ENCODE measurements at places on chromosomes 11 and 22.
A peak's percentile ranks its signal among the peaks of the same experiment; 100 is the strongest.

DNA sequence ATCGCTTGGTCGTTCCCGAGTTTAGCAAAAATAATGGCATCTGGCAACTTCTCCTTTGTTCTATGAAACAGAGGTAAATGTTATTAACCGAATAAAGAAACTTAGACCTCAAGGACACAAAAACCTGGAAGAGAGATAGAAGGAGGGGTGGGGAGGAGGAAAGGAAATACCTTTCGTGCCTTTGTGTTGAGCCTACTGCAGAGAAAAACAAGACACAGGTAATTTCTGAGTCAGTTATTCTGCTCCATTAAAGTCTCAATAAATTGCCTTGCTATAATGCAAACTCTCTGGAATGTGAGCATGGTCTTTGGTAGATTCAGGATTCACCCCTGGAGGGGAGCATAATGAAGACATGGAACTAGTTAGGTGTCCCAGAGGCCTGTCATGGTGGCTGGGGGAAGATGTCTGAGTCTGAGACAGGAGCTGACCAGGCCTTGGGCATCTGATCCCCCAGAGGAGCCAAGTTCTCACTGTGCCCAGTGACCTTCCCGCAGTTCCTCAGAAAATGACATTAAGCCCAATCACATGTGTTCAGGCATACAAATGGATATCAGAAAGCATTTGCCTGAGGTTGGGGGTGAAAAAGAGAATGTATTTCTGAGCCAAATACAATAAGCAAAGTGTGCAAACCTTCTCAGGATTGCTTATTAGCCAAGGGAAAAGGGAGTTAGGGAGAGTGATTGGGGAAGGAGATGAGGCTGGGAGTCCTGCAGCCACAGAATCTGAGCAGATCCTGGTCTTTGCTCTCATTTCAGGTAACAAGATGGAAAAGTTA is 72.6 kb upstream of the CADM1 start:
- no peak for DNase-seq
- no peaks in the 10 kb centered on the region for H3K36me3 ChIP-seq
- no peaks in the 10 kb centered on the region for H3K27me3 ChIP-seq
- H3K27ac ChIP-seq = no peak overlapping the region

GRCh38 chr11:120346233-120346632 is 10.0 kb downstream of the ARHGEF12 start:
- peaks cover 10% of the 10 kb centered on the region for H3K4me1 ChIP-seq
- no peaks in the 10 kb centered on the region for H3K36me3 ChIP-seq
- no peak overlapping the region for H3K4me3 ChIP-seq
- DNase-seq = no peak
- no peaks in the 10 kb centered on the region for H3K27me3 ChIP-seq
- H3K27ac ChIP-seq = no peak overlapping the region

DNA sequence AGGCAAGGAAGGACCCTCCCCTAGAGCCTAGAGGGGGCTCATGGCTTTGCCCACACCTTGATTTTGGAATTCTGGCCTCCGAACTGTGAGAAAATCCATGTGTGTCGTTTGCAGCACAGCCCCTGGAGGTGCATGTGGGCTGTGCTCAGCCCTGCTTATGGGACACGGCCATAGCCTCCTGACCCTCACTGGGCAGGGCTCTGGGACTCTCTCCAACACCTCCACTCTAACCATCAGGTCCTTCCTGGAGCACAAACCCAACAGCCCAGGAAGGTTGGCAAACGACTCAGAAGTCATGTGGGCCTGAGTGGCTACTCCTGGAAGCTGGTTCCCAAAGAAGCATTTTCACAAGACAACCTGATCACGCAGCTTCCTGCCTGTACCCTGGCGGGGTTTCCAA is 144.1 kb downstream of the CTTN start:
- H3K4me3 ChIP-seq = no peak overlapping the region
- no peaks in the 10 kb centered on the region for H3K27me3 ChIP-seq
- no peaks in the 10 kb centered on the region for H3K4me1 ChIP-seq
- DNase-seq = no peak

DNA sequence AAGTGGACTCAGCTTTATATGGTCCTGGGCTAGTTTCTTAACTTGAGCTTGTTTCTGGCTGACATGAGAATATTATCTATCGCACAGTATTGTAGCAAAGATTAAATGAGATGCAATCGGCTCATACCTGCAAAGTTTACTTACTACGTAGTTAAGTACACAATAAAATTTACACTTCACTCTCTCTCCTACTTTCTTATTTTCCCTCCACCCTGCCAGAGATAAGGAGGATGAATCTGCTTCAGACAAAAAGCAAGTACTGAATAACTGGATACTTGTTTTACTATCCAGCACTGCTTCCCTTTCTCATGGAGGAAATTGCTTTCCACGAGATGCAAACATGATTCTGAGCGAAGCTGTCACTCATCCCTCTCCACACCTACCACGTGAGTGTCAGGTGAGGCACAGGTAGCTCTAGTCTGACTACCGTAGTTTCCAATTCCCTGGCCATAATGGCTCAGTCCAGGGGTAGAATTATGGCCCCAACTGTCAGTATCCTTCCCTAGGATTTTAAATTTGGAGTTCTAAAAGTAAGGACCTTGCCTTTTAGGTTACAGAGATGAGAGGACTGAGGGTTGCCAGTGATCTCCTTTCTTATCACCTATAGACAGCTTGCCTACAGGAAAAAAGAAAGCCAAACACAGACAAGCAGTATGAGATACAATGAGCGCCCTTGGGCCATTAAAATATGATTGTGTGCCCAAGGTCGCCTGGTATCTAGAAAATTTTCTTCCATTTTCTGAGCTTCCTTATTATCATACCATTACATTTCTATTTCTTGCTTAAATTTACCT is 39.8 kb downstream of the GAB2 start:
- H3K36me3 ChIP-seq = no peaks in the 10 kb centered on the region
- peak; percentile 64 for DNase-seq
- H3K27me3 ChIP-seq = no peaks in the 10 kb centered on the region
- no peaks in the 10 kb centered on the region for H3K4me1 ChIP-seq
- peak overlapping the region; percentile 50 for H3K27ac ChIP-seq
- H3K4me3 ChIP-seq = no peak overlapping the region

GRCh38 chr11:120338107-120338933 is 2.1 kb downstream of the ARHGEF12 start:
- H3K36me3 ChIP-seq = no peaks in the 10 kb centered on the region
- H3K4me1 ChIP-seq = peaks cover 9% of the 10 kb centered on the region
- no peaks in the 10 kb centered on the region for H3K27me3 ChIP-seq
- peak overlapping the region; percentile 96 for H3K27ac ChIP-seq
- peak overlapping the region; percentile 96 for H3K4me3 ChIP-seq

DNA sequence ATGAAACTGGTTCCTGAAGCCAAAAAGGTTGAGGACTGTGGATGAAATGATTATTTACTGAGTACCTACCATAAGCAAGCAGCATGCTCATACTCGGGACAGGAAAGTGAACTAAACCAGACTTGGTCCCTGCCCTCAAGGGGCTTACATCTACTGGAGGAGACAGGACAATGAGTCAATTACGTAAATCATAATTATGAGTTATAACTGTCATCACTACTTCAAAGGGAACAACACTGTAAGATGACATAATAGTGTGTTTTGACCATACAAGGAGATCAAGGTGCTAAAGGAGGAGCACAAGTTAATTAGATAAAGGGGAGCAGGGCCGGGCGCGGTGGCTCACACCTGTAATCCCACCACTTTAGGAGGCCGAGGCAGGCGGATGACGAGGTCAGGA is 2.5 kb downstream of the FAM227A start:
- no peaks in the 10 kb centered on the region for H3K27me3 ChIP-seq
- no peaks in the 10 kb centered on the region for H3K36me3 ChIP-seq
- no peak overlapping the region for H3K27ac ChIP-seq
- no peak for DNase-seq

GRCh38 chr22:23256986-23257888 is 76.9 kb downstream of the BCR start:
- peaks cover 6% of the 10 kb centered on the region for H3K4me1 ChIP-seq
- H3K27ac ChIP-seq = peak overlapping the region; percentile 60
- no peak overlapping the region for H3K4me3 ChIP-seq
- H3K36me3 ChIP-seq = no peaks in the 10 kb centered on the region
- no peaks in the 10 kb centered on the region for H3K27me3 ChIP-seq

DNA sequence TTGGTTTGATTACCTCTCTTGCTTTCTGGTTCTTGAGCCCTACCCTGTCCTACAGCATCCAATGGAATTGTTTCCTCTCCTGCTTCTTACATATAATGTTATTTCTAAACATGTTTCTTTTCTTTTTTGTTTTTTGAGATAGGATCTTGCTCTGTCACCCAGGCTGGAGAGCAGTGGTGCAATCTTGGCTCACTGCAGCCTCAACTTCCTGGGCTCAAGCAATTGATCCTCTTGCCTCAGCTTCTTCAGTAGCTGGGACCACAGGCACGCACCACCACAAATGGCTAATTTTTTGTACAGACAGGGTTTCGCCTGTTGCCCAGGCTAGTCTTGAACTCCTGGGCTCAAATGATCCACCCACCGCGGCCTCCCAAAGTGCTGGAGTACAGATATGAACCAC is 105.9 kb downstream of the SGSM3 start:
- H3K4me3 ChIP-seq = no peak overlapping the region
- H3K27me3 ChIP-seq = no peaks in the 10 kb centered on the region
- no peaks in the 10 kb centered on the region for H3K36me3 ChIP-seq

DNA sequence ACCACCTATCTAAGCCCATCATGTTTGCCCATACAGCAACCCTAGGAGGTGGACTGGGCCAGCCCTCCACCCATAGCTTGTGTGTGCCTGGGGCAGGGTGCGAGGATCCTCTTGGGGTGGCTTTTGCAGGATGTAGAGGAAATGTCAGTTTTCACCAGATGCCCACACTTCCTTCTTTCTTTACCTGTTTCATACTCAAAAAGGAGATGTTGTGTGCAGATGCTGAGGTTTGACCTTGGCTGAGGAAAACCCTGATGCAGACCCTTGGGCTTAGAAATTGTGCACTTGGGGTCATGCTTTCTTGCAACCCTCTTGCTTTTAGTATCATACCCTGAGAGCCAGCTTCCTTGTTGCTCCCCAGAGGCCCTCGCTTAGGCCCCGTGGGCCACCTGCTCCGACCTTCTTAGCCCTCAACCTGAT is 2.2 kb downstream of the HTR3A start:
- no peaks in the 10 kb centered on the region for H3K36me3 ChIP-seq
- DNase-seq = no peak
- H3K4me3 ChIP-seq = no peak overlapping the region
- H3K27ac ChIP-seq = no peak overlapping the region
- H3K4me1 ChIP-seq = no peaks in the 10 kb centered on the region

- no peak overlapping the region for H3K27ac ChIP-seq
- peak; percentile 36 for DNase-seq
- no peaks in the 10 kb centered on the region for H3K27me3 ChIP-seq
- H3K36me3 ChIP-seq = peaks cover 7% of the 10 kb centered on the region
Observed at GRCh38 chr11:68890490-68891231, 13.0 kb downstream of the MRPL21 start.

DNA sequence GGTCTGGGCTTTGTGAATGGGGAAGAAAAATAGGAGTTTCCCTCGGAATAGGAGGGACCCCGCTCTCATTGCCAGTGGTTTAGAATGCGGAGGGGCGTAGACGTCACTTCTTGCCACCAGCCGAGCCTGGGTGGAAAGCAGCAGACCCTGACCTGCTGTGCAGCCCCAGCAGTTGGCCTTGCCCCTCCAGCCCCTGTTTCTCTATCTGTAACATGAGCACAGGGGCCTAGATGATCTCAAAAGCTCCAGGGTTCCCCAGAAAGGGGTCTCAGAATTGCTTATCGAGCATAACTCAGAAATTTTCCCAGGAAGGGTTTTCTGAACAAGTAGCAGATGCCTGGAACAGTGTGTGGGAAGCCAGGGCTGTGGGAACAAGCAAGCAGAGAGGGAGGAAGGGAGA is 43.9 kb downstream of the C11orf91 start:
- no peak for DNase-seq
- no peaks in the 10 kb centered on the region for H3K36me3 ChIP-seq
- H3K27me3 ChIP-seq = no peaks in the 10 kb centered on the region
- H3K27ac ChIP-seq = no peak overlapping the region
- H3K4me1 ChIP-seq = no peaks in the 10 kb centered on the region

- no peak overlapping the region for H3K27ac ChIP-seq
- DNase-seq = no peak
- no peaks in the 10 kb centered on the region for H3K27me3 ChIP-seq
- no peak overlapping the region for H3K4me3 ChIP-seq
- no peaks in the 10 kb centered on the region for H3K36me3 ChIP-seq
- no peaks in the 10 kb centered on the region for H3K4me1 ChIP-seq
Observed at GRCh38 chr22:48596111-48596850, 1231.4 kb downstream of the BRD1 start.

DNA sequence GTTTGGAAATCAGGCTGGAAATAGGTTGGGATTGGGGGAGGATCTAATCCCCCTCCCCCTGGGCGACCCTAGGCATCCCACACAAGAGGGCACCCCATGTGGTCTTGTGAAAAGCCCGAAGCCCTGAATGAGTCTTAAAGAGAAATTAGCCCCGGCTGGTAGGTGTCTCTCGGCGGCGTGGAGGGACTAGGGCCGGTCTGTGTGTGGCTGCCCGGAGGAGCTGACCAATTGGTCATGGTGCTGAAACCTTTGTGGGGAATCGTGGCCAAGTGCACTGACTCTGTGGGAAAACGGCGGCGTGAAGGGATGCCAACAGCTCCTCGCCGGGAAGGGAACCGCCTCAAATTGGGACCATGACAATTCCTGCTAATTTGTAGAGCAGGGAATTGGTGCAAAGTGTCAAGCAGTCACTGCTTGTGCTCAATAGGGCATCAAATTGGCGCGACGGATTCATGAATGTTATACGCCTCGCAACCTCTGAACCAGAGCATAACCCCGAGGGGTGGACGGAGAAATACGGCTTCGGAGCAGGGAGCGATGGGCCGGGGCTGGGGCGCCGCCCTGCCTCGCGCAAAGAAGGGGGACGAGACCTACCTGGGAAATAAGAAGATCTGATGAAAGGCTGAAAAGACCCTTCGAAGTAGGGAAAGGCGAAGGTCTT is 1.5 kb downstream of the DBX1 start:
- no peak for DNase-seq
- H3K27ac ChIP-seq = no peak overlapping the region
- no peak overlapping the region for H3K4me3 ChIP-seq
- H3K36me3 ChIP-seq = no peaks in the 10 kb centered on the region
- H3K4me1 ChIP-seq = peaks cover 6% of the 10 kb centered on the region

GRCh38 chr11:93718057-93718563 is 23.2 kb downstream of the TAF1D start:
- no peak for DNase-seq
- no peaks in the 10 kb centered on the region for H3K27me3 ChIP-seq
- no peak overlapping the region for H3K4me3 ChIP-seq
- no peaks in the 10 kb centered on the region for H3K4me1 ChIP-seq
- peaks cover 8% of the 10 kb centered on the region for H3K36me3 ChIP-seq
- no peak overlapping the region for H3K27ac ChIP-seq

DNA sequence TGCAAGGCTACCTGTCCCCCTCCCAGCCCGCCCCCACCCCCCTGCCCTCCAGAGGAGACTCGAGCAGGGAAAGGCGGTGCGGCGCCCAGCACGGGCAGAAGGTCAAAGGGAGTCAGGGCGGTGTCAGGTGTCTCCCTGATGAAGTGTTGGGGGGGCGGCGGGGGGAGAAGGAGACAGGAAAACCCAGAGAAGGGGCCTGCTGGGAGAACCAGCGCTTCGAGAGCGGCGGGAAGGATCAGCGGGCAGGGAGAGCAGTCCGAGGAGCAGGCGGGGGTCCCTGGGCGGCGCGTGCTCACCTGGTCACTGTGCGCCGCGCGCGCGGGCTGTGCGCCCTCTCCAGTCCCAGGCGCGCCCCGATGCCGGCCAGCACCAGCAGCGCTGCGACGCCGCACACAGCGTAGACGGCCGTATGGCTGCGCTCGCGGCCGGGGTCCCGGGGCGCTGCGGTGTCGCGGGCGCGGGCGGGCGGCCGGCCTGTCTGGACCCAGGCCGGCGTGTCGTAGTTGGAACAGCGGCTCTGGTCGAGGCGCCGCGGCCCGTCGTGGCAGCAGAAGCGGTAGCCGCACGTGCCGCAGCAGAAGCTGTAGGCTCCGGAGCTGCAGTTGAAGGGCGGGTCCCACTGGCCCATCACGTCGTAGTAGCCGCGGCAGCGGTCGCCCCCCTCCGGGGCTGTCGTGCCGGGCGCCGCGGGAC is 886 bp downstream of the SHISA8 start:
- peaks cover 9% of the 10 kb centered on the region for H3K4me1 ChIP-seq
- H3K36me3 ChIP-seq = no peaks in the 10 kb centered on the region
- H3K27me3 ChIP-seq = peaks cover 79% of the 10 kb centered on the region
- H3K4me3 ChIP-seq = no peak overlapping the region

Data from colonic mucosa (tissue), 4 donors.